Activated gamma-delta T cell treated with Interleukin-2 at 50 U/mL for 16 hours (primary cell): ENCODE measurements at places on chromosomes 6 and 20.

DNA sequence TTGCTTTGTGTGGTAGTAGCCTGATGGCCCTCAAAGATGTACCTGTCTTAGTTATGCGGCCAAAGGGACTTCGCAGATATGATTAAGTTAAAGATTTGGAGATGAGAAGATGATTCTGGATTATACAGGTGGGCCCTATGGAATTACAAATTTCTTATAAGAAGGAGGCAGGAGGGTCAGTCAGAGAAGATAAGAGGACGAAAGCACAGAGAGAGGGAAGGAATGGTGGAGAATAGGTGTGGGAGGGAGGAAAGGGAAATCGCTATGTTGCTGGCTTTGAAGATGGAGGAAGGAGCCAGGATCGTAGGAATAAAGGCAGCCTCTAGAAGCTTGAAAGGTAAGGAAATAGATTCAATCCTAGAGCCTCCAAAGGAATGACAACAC lies 1.2 kb upstream of the TSPYL1 start:
- DNase-seq: no peak

- no peak for DNase-seq
These were observed 208.4 kb downstream of the ADGRG6 start for GRCh38 chr6:142510211-142510610.

- no peak for DNase-seq
These were observed 143.1 kb downstream of the CDH26 start for GRCh38 chr20:60101201-60101890.

DNA sequence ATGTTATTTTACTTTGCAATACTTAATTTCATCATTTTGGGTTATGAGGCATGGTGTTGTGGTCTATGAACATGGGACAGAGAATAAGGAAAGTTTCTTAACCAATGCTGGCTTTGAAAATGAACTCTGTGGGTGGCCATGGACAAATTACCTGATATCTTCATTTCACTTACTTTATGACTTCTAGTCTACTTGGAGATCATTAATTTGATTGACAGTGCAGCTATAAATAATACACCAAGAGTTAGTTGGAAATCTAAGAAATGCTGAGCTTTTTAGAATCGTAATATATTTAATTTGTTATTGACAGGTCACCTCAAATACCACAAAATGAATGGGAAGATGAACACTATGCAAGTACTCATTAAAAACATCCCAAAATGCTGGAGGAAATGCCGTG lies 140.4 kb downstream of the CENPW start:
- DNase-seq: no peak

DNA sequence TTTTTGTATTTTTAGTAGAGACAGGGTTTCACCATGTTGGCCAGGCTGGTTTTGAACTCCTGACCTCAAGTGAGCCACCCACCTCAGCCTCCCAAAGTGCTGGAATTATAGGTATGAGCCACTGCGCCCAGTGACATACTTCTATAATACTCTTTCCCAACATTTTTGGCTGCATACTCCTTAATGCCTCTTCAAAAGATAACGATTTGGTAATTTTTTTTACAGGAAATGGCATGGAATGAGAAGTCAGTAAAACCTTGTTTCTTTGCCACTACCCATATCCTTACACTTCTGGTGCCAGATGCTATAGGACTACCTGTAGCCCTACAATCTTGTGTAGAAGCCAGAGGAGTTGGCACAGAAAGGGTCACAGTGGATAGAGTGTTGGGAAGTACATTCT lies 41.4 kb upstream of the SGK1 start:
- no peak for DNase-seq

- DNase-seq: no peak
These were observed 105.7 kb upstream of the LAMP5 start for GRCh38 chr20:9408422-9409300.
